ENCODE measurements at places on chromosomes 3 and 15. TPM values are rescaled to one million over a fixed set of nuclear protein-coding genes. Genes with fewer than 3 reads are reported as not detected.

The GOLGA8S gene
- not detected for total RNA-seq

The P2RY1 gene
- total RNA-seq = 8.8 TPM

- no peak for DNase-seq
These were observed 21.6 kb downstream of the PDIA5 start for GRCh38 chr3:123088387-123088786.

- DNase-seq = no peak
These were observed 15.6 kb downstream of the SEMA3F start for GRCh38 chr3:50170689-50171088.

- no peak for DNase-seq
These were observed 79.5 kb upstream of the PEX5L start for GRCh38 chr3:180116203-180116602.

DNA sequence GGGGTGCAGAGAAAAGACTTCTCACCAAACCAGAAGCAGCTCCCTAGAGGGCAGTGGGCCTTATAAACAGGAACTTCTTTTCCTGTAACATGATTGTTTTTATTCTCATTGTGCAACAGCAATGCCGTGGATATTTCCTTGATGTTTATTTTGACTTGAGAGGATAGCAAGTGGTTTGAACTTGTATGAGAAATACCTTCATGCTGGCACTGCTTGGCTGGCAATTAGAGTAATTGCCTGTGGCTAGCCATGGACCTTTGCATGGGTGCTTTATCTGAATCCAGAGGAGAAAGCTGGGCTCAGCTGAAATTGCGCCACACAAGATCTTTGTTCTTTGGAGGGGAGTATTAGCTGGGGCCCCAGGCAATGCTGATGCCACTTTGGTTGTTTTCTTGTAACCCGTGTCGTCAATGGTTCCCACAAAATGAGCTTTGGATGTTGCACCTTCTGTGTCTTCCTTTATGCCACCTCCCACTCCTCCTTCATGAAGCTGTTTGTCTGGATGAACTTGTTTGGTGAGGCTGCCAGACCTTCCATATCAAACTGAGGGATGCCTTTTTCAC lies 37.9 kb downstream of the CMTM8 start:
- DNase-seq = no peak

- DNase-seq = no peak
These were observed 53.6 kb downstream of the ABHD2 start for GRCh38 chr15:89141885-89142284.

DNA sequence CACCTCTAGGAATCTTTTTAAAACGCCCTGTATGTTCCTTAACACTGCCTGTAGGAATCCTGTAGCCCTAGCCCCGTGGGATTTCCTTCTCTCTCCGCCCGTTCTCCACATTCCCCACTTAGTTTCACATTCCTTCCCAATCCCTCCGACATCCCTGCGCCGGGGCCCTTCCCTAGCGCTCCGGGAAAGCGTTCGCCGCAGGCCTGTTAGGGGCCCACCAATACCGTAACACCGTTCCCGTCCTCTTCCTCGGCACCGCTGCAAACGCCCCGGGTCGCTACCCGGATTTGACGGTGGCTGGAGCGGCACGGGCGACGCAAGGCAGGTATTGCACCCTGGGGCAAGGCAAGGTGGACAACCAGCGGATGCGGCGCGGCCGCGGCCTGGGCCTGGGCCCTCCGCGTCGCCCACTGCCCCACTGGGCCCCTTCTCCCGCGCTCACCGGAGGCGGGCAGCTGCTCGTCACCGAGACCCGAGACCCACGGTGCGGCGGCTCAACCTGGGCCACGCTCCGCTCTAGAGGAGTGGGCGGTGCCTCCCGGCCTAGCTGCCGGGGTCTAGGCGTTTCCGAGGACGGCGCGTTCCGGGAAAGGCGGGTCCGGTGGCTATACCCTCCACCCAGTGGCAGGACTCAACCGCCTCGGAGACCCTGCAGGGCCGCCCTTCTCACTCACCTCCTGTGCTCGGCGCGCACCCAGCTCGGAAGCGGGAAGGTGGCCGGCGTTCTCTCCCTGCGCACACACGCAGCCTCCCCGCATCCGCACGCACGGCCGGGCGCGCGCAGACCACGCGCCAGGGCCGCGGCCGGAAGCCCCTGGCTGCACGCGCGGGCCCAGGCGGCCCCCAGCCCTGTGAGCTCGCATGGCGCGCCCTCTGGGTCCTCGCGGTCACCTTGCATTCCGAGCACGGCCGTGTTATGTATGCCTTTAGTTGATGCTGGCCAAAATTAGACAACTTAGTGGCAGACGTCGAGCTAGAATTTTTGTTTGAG lies at the start of gene B3GALNT1:
TSS of gene B3GALNT1 (minus strand) at position 789 of the 991 bp plus-strand sequence. CDS start 18,595 bp downstream, outside the sequence.
- DNase-seq = no peak

- no peak for DNase-seq
These were observed 39.0 kb downstream of the IL12A start for GRCh38 chr3:160027541-160028195.

DNA sequence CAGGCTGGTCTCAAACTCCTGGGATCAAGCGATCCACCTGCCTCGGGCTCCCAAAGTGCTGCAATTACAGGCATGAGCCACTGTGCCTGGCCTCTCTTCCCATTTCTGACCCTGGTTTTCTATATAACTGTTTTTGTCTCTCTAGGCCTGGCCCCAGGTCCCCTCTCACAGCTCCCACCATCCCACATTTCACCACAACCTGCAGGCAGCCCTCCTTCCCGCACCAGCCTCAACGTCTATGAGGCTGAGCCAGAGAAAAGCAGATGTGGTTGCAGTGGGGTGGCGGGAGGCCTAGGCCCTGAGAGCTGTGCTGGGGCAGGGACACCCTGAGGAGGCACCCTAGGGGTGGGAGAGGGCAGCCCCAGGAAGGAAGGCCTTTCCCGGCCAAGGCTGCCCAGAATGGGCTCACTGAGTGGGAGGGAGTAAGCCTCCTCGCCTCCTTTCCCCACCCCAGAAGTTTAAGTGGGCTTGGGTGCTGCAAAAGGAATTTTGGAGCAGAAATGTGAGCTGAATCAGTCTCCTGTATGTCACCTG lies 99.7 kb downstream of the LSM3 start:
- no peak for DNase-seq

Measured in ascending aorta (tissue), 2 donors.